ENCODE measurements at places on chromosomes 1 and 21.

DNA sequence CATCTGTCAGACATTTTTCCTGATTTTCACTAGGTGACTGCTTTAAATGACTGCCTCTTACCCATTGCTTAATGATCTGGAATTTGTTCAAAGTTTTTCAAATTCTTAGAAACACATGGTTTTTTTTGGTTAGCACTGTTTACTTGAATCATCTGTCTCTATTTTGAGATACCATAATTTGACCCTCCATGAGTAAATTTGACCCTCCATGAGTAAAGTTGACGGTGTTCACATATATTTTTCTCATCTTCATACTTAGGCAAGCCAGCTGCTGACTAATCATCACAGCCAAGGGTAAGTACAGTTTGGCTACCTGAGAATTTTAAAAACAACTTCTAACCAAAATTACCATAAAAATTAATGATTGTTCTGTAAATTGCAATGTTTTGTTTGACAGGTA lies 586.5 kb downstream of the PTBP2 start:
- DNase-seq = no peak

- DNase-seq = no peak
Measured at GRCh38 chr1:224881762-224882211, 47.7 kb upstream of the DNAH14 start.

DNA sequence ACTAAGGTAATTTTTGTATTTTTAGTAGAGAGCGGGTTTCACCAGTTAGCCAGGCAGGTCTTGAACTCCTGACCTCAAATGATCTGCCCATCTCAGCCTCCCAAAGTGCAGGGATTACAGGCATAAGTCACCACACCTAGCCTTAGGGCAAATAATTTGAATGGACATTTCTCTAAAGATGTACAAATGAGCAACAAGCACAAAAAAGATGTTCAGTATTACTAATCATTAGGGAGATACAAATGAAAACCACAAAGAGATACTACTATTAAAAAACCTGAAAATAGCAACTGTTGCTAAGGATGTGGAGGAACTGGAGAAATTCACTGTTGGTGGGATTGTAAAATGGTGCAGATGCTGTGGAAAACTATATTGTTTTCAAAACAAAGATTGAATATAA lies 79.1 kb downstream of the GABPA start:
- no peak for DNase-seq

DNA sequence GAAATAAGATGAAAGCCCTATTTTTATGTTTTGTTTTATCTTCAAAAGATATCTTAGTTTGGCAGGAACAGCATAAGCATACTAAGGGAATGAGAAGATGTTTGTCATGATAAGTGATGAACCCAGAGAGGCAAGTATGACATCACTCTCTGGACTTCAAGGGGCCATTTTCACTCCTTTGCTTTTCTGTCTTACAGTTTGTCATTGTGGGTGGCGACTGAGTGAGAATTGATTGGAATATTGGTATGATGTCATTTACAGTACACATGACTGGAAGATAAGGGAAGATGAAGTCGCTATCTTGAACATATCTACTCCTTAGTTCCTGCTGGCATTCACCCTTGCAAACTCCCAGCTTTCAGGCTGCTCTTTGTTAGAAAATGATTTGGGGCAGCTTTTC lies 258.1 kb upstream of the RAB4A start:
- no peak for DNase-seq

- DNase-seq = no peak
Measured at GRCh38 chr1:55696891-55697290, 481.7 kb upstream of the USP24 start.

DNA sequence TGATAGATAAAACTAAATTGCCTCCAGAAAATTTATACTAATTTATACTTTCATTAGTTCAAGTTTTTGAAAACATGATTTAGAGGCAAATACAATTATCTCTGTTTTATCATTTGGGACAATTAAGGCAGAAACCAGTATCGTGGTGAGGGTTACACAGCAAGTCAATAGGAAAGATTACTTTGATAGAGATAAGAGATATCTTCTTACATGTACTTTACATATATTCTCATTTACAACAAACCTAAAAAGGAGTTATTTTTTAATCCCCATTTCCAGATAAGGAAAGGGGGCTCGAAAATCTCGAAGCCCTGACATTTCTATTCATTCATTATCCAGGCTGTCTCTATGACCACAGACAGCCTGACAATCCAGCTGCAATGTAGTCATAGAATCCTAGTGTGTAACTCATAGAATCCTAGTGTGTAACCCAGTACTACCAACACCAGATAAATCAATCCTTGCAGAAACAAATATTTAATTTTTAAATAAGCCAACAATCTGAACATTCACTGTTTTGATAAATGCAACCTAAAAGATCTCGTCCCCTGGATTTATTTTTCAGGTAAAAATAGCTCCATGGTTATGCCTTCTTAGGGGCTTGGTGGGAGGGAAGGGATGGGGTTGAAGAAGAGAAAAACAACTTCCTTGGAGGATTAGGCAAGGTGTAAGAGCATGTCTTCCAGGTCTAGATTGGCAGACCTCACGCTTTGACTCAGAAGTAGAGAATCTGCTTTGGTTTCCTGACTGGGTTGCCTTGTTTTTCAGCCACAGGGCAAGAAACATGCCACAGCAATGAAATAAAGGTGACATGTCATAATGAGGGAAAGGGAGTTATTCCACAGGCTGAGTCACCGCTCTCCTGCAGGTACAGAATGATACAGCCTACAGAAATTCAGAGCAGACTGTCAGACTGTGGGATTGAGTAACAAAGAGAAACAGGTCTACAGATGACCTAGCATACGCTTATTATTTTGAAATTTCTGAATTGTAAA lies 45.6 kb downstream of the IRF2BP2 start:
- DNase-seq = no peak

DNA sequence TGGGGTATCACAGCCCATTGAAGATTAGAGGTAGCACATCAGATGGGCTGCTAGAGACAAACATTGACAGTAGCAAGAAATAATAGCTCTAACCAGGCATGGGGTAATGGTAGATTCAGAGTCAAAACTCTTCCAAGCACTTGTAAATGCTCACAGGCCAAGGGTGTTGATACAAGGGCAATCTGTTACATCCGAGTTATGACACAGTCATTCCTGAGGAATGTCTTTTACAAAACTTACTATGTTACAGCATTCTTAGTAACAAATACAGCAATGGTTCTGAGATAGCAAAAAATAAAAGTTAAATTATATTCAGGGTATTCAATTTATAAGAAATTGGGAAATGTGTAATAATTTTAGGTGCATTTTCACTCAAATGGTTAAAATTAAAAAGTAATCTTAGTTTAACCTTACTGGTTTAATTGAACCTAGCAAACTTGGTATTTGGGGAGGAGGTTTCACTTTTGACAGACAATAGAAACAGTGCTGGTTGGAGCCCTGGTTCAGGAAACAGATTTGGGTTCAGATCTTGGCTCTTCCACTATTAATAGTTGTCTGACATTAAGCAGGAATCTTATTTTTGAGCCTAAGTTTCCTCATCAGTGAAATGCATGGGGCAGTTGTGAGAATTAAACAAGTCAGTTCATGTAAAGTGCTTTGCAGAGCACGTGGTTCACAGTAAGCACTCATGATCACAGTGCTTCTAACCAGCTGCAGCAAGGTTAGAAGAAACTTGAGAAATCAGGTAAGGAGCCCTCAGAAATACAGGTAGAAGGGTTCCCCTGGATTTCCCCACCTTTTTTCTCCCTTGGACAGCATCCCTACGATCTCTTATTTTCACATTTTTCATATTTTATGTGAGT lies 4.4 kb downstream of the ST3GAL3 start:
- DNase-seq = no peak

DNA sequence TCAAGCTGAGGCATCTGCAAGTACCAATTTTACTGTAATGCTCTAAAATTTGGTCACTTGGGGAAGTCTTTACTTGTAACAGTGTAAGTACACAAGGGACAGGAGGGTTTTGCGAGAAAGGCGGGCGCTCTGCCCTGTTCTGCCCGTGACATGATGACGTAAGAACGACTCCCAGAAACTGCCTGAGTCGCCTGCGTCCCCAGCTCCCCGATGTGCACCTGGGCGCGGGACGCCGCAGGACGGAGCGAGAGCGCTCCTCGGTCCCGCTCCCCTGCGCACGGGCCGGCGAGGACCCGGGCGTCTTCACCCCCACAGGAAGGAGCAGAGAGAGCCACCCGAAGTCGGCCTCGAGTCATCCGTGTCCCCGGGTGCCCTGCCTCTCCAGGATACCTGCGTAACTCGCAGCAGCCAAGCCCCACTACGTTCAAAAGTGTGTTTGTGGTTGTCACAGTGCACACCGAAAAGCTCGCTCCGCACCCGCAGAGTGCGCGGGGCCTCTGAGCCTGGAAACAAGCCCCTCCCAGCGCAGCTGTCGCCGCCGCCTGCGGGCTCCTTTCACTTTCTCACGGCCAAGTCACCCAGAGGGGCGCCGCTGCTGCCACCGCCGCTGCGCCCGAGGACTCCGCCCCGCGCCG lies 3.3 kb upstream of the ZBTB18 start:
- peak; percentile 74 for DNase-seq

DNA sequence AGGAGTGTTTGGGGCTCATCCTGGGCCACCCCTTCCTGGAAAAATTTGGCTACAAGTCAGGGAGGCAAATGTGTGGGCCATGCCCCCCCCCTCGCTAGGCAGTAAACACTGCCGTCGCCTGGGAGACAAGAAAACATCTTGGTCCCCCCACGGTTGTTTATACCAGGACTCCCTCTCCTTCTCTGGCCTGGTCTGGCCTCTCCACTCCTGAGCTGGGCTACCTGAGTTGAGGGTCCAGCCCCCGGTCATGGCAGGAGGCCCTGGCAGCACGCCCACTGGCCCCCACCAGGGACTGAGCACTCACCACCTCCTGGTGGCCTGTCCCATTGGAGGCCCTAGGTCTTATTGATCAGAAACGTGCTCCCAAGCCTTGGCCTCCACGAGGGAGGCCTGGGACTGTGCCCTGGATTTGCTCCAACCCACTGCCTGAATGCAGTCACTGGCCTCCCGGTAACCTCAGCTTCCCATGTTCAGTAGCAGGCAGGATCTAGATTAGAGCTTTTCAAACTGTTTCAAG lies 15.8 kb downstream of the KCNQ4 start:
- DNase-seq = no peak

- no peak for DNase-seq
Measured at GRCh38 chr1:28521502-28522164, 15.8 kb downstream of the RCC1 start.

GRCh38 chr21:36765229-36765628 lies 66.3 kb downstream of the SIM2 start:
- DNase-seq = no peak

DNA sequence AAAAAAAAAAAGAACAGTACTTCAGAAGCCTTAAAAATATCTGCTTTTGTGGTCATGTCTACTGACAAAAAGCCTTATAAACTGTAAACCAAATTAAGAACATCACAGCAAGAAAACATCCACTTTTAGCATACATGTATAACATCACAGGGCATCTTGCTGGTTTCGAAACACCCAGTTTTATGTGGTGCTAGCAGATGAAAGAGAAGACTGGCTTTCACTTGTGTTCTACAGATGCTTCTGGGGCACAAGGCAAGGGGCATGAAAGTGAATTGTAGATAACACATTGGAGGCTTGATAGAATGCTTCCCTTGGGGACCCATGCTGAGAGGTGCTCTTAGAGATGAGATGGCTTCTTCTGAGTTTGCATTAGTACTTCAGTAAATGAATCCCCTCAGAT lies 543.7 kb upstream of the PKN2 start:
- no peak for DNase-seq

GRCh38 chr1:247966532-247967204 lies 1.6 kb downstream of the OR2AK2 start:
- DNase-seq = no peak

- no peak for DNase-seq
Measured at GRCh38 chr1:164768619-164769018, 209.6 kb downstream of the PBX1 start.

- no peak for DNase-seq
Measured at GRCh38 chr1:160189649-160190625, at the start of gene CASQ1. CASQ1 (plus strand) TSS chr1:160190575; CDS start chr1:160190752, 177 bp downstream.

DNA sequence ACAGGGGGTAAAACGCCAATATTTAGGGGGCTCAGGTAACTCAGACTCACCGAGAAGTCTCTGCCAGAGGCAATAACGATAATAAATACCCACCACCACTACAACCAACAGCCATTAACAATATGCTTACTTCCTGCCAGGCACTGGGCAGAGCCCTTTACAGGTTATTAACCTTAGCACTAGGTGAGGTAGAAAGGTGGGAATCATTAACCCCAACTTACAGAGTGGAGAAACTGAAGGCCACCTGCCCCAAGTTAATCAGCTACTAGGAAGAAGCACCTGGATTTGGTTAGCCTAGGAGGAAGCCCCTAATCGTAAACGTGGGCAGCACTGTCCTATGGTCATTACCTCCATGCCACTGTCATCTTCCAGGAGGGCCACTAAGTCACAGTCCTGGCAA lies 110.0 kb downstream of the UBR4 start:
- DNase-seq = no peak

DNA sequence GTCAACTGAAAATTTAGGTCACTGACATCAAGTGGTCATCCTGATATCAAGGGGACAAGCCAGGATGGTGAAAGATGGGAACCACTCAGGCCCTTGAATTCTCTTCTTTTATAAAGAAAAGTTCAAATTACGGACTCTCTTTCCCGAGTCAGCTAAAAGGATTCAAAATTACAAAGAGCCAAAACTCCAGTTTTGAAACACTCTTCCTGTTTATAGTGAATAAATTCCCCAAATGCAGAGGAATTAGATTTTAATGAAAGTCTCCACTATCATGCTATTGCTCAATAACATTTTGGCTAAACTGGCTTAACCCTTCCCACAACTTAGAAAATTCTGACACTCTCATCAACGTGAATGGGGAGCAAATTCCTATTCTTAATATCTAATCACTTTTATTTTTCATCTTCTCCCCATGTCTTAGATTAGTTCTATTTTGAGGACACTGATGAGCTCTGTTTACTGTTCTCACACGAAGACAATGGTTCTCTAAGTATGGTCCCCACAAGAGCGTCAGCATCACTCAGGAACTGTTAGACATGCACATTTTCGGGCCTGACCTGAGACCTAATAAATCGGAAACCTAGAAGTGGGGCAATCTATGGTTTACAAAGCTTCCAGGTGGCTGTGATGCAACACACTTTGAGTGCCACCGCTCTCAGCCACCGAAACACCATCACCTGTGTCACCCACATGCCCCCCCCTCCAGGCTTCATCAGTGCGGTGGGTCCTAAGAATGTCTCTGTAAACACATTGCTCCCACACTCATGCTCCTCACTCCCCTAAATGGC lies 64.4 kb upstream of the TIAM1 start:
- no peak for DNase-seq

- peak; percentile 72 for DNase-seq
Measured at GRCh38 chr21:31446226-31446855, 102.3 kb upstream of the TIAM1 start.

DNA sequence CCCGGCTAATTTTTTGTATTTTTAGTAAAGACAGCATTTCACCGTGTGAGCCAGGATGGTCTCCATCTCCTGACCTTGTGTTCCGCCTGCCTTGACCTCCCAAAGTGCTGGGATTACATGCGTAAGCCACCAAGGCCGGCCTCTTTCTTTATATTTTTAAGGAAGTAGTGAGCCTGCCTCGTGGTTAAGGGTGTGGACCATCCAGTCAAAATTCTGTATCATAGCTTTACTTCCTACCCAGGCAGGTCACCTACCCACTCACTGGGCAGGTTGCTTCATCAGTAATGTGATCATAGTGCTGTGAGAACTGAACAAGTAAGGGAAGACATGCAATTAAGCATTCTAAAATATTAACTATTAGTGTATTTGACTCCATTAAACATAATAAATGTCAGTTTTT lies 8.1 kb upstream of the ACOT7 start:
- DNase-seq = no peak

GRCh38 chr1:193525411-193525810 lies 339.0 kb upstream of the B3GALT2 start:
- no peak for DNase-seq

All from CD4-positive, alpha-beta T cell treated with Interleukin-17A for 4 hours (primary cell).